ENCODE measurements at places on chromosomes 1 and 21.

DNA sequence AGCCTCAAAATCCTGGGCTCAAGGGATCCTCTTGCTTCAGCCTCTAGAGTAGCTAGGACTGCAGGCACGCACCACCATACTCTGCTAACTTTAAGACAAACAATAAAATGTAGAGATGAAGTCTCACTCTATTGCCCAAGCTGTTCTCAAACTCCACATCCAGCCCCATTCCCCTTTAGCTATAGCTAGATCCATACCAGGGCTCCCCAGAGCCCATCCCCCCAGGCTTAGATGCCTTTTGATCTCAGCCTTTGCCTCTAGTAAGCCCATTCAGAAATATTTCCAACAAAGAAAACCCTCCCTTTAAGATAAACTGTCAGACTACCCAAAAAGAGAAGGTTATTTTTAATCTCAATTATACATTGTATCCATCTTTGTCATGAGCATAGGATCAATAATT is 325.4 kb downstream of the CHRM3 start:
- DNase-seq = no peak

GRCh38 chr1:40389322-40389803 is 15.8 kb downstream of the SMAP2 start:
- no peak for DNase-seq

- DNase-seq = no peak
Measured at GRCh38 chr1:224980181-224980580, 50.7 kb downstream of the DNAH14 start.

- DNase-seq = no peak
Measured at GRCh38 chr1:183180218-183180617, 5.8 kb upstream of the LAMC2 start.

GRCh38 chr1:60924964-60925798 is 157.2 kb upstream of the NFIA start:
- DNase-seq = no peak

DNA sequence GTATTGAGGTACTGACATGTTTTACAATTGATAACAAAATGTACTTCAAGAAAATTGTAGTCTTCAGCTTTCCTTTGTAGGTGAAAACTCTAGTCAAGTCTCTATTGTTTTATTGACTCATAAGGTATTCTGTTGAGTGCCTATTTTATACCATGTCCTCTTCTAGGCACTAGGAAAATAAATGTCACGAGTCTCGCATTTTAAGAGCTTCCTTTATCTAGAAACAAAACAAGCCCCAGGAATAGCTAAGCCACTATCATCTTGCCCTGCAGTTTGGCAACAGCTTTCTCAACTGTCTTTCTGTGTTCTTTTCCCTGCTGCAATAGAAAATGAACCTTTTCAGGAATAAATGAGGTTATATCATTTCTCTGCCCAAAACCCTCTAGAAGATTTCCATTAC is 288.5 kb upstream of the NEGR1 start:
- DNase-seq = no peak

GRCh38 chr1:230145953-230146476 is 79.0 kb downstream of the GALNT2 start:
- DNase-seq = no peak

GRCh38 chr1:169271098-169271497 is 96.5 kb downstream of the NME7 start:
- no peak for DNase-seq

DNA sequence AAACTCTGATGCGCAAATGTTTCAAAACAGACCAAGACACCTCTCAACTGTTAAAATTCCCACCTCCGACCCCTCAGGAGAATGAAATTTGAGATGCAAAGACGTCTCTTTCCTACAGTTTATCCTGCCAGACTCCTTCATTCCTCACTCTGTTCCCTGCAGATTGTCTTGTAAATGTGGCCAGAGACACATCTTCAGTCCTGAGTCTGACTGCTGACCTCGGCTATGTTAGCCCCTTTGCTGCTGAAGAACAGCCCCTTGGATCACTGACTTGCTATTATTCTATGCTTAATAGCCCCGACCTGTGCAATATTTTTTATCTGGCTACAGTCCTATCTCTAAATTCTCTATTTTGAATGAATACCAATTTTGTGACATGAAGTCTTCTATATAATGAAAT is 16.6 kb upstream of the ESRRG start:
- DNase-seq = no peak

DNA sequence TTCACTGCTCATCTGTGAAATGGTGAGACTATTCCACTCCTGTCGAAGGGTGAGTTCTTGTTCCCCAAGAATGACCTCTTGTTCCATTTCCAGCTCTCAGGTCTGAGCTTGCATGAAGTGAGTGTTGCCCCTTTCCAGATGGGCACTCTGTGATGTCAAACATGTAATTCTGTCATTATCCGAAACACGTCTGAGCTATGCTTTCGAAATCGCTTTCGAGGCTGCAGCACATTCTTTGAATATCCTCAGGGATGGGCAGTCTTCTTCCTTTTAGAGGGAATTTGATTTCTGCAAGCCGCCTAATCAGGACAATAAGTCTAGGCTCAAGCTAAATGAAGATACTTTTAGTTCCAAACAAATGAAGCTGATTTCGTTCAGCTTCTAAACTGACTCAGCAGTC is 15.1 kb downstream of the NFASC start:
- DNase-seq = no peak

DNA sequence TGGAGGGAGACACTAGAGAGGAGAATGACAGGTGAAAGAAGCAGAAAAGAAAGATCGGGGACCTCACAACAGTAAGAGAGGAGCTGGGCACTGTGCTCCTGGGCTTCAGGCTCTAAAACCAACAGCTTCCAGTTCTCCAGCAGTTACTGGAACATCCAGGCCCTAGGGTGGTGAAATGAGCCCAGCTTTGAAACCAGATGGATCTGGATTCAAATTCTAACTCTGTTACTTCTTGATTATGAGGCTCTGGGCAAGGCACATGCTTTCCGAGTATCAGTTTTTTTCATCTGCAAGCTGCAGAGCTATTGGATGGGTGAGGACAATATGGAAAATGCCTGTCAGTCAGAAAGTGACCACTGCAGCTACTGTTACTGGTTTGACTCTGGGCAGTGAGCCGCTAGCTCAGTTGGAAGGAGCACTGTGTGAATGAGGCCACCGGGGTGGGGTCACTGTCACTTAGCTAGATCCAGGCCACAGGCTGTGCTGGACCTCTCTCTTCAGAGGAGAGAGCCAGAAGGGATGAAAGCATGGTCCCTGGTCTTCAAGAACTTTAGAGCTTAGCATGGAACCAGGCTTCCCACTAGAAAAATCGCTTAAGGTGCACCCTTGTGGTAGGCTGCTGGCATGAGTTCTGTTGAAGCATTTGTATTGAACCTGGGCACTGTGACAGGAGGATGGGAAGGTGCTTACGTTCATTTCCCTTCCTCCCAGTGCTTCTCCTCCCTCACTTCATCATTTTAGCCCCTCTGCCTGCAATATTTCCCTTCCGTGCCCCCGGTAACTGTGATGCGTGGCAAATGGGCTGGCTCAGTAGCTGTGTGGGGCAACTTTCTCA is 12.2 kb downstream of the PLEKHO1 start:
- no peak for DNase-seq

DNA sequence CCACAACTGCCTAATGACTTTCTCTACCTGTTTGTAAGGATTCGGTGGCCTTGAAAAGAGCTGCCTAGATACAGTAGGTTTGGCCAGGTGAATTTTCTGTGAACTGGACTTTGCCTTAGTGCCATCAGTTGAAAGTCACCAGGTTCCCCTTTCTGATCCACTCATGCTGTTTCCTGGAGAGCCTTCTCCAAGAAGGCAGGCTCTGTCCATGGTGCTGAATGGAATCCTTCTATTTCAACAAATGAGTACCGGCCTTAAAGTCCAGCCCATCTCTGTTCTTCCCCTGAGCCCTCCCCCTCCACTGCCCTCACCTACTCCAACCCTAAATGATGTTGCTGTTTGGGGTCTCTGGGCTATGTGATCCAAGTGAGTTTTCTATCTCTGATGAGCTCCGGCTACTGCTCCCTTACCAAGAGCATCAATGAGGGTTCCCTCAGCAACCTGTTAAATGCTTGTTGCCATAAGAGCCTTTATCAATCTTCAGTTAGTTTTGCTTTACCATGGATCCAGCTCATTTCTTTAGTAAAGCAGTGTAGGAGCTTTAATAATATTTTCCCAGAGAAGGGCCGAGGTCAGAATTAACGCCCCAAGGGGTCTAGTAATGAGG is 500.4 kb downstream of the PTPRU start:
- DNase-seq = no peak

- no peak for DNase-seq
Measured at GRCh38 chr1:8506995-8507615, 189.2 kb downstream of the SLC45A1 start.

GRCh38 chr1:225461533-225462428 is 33.9 kb upstream of the LBR start:
- DNase-seq = no peak

- DNase-seq = no peak
Measured at GRCh38 chr1:192445839-192446489, 129.2 kb downstream of the RGS21 start.

- no peak for DNase-seq
Measured at GRCh38 chr1:233114159-233114558, 163.7 kb downstream of the NTPCR start.
